Stimulated activated CD8-positive, alpha-beta memory T cell treated with anti-CD3 and anti-CD28 coated beads, Interleukin-15, amount 100 ng/mL, for 24 hours (primary cell): ENCODE measurements at places on chromosomes 7 and 10.

- DNase-seq: no peak
Observed at GRCh38 chr7:76346097-76346496, 12.7 kb downstream of the YWHAG start.

DNA sequence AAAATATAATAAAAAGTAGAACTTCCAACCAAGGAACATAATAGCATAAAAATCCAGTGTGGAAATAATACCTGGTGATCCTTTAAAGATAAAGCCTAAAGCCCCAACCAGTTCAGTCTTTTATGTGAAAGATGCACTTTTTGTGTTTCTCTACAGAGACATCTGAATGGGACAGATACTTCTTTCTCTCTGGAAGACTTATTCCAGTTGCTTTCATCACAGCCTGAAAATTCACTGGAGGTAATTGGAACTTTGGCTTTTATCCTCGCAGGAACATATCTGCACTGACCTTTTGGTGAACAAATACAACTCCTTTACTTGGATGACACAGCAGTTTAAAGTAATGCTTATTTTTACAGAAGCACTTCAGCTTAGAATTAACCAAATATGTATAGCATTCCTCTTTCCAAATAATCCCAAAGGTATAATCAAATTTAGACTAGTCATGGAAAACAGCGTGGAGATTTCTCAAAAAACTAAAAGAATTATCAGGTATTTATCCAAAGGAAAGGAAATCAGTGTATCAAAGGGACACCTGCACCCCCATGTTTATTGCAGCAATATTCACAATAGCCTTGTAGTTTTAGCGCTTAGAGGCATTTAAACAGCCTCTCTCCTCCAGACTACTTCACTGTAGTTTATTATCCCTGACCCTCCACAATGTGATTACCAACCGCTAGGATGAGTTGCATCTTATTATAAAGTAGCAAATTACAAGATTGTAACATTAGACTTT is 16.8 kb downstream of the HNRNPA2B1 start:
- DNase-seq: no peak

DNA sequence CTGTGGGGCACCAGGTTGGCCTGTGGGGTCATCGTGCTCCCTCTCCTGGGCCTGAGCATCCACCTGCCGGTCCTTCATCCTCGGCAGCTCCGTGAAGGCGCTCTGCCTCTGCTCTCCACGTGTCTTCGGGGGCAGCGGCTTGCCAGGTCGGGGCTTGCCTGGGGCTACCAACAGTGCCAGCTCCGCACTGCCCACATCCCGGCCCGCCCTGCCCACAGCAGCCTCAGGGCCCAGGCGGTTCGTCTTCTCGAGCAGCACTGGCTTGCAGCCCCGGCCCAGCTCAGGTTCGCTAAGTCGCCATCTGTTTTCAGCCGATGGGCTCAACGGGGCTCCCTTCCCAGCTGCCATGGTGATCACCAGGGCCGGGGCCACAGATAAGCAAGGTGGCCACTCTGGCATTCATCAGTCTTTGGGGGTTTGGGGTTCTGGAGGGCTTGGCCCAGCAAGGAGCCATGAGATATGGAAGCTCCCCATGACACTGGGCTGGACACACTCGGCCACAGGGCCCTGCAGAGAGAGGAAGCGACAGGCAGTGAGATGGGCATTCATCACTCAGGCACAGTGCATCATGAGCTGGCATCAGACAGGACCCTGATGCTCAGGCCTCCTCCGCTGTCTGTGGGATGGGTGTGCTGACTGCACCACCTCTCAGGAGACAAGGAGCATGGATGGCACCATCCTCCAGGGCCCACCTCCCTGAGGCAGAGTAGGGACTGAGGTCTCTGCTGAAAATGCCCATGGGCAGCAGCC is 15.5 kb downstream of the ZNF488 start:
- no peak for DNase-seq

DNA sequence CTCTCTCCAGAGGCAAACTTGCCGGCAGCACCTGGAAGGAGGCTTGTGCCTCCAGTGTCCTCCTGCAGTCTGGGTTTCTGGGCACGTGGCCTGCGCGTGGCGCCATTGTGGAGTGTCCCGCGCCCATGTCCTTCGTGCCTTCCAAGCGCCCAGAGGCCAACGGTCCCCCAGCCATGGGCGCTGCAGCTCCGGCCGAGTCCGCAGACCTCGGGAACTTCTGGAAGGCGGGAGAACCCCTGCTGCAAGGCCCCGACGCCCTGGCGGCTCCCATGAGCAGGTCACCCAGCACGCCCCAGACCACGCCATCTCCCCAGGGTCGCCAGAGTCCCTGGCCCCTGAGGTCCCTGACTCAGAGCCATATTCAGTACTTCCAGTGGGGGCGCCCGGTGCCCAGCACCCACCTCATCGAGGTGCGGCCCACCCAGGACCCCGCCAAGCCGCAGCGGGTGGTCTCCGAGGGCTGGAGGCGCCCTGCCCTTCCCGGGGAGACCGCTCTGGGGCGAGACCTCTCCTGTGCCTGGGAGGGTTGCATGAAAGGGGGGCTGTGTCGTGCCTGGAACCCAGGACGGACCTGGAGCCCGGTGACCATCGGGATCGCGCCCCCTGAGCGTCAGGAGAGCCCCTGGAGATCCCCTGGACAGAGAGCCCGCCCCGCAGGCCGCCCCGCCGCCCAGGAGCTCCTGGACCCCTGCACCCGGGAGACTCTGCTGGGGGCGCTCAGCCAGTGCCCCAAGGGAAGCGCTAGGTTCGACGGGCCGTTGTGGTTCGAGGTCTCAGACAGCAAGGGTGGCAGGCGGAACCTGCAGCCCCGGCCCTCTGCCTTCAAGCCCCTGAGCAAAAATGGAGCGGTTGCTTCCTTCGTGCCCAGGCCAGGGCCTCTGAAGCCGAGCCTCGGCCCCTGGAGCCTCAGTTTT is at the start of gene POM121L12:
Gene POM121L12 (plus strand): TSS at position 135 of the 914 bp plus-strand sequence. CDS start 39 bp downstream, at position 174.
- DNase-seq: no peak

- no peak for DNase-seq
Observed at GRCh38 chr10:103837370-103838069, 17.9 kb downstream of the SH3PXD2A start.

DNA sequence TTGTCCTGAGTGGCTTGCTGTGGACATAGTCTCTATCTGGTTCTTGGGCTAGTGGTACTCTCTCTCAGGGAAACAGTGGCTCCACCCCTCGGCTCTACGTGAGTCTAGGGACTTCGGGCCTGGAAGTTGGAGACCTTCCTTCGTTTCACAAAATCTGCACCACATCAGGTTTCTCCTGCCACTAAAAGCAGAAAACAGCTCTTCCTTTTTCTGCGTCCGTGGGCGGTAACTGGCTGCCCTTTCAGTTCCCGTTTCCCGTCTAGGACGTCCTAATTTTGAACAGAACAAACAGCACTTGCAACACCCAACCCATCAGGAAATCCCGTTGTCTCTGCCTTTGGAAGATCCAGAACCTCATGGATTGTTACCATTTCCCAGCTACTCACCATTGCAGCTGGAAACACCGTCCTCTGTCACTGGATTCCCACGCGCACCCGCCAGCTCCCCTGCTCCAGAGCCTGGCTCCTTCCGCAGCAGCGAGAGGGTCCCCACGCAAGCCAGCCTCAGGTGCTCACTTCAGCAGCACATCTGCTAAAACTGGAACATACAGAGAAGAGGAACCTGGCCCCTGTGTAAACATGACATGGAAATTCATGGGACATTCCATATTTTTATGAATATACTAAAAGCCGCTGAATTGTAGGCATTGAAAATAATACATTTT is 311.4 kb upstream of the AKR1E2 start:
- no peak for DNase-seq

DNA sequence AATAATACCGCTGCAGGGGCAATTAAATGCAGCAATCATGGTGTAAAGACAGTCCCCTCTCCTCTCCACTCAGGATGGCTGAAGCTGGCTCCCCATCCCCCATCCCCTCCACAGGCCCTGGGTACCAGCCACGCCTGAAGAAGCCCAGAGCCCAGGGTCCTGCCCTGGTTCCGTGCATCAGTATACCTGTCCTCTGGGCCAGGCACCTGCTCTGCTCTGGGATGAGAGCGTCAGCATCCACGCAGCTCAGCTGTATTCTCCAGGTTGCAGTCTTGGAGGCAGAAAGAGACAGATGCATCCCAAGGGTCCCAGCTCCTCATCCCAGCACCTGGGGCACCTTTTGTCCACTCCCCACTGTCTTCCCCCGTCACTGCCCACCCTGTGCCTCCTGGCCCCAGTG is 233.8 kb downstream of the TCERG1L start:
- no peak for DNase-seq

GRCh38 chr7:100803398-100804161 is 23.7 kb downstream of the EPHB4 start:
- DNase-seq: no peak

DNA sequence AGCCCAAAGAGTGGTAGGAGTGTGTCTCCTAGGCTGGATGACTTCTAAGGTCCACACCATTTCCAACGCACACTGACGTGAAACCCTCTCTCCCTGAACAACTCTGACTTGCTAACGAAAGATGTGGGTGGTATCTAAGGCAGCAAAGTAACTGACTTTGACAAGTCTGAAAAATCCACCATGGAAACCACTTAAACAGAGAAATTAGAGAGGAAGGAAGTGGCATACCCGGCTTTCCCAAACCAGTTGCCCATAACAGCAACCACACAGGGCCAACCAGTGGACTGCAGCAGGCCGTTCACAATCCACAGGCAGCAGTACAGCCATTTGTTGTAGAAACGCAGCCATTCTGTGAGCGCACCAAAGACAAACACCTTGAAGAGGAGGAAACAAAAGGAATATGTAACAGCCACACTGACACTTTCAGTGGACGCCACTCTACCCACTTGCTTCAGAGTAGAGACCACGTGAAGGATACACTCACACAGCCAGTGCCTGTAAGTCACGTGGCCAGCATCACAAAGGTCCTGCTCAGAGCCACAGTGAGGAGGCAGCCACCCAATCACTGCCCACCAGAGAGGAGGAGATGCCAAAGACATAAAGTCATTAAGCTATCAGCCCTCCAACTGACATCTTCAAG is 39.8 kb downstream of the SLC37A3 start:
- DNase-seq: no peak

- DNase-seq: no peak
Observed at GRCh38 chr10:17836942-17837341, 27.8 kb downstream of the MRC1 start.

GRCh38 chr10:49225218-49225876 is 37.2 kb upstream of the TMEM273 start:
- DNase-seq: no peak

DNA sequence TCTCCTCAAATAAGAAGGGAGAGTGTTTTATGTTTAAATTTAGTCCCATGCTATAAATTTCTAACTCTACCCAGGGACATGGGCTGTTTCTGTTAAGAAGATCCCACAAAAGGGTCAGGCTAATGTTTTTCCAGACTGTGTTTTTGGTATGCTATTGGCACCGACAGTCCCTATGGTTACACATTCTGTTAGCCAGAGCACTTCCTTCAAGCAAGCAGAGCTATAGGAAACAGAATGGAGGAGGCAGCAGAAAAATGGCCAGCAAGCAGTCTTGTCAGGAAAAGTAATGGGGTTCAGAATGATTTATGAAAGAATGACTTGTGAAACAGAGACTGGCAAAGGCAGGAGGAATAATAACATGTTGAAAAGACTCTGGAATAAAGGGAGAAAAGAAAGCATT is 44.8 kb upstream of the PHYHIPL start:
- DNase-seq: no peak

- DNase-seq: no peak
Observed at GRCh38 chr7:25906003-25906402, 246.0 kb upstream of the NFE2L3 start.

- no peak for DNase-seq
Observed at GRCh38 chr7:95334447-95334846, 10.1 kb upstream of the PON1 start.

DNA sequence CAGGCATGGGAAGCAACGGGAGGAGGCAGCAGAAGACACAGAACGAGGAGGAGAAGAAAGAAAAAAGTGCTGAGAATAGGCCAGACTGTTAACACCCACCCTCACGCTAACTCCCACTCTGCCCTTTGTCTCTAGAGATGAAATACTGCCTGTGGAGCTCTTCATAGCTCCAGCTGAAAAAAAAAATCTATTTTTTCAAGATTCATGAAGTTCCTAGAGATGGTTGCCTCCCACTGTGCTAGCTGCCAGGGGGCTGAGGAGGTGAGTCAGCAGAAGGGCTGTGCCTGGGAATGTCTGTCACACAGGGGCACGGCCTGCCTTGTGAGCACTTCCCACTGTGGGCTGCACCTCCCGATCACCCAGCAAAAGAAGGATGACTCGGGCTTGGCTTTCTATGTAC is 144.5 kb downstream of the RNF216 start:
- DNase-seq: no peak

DNA sequence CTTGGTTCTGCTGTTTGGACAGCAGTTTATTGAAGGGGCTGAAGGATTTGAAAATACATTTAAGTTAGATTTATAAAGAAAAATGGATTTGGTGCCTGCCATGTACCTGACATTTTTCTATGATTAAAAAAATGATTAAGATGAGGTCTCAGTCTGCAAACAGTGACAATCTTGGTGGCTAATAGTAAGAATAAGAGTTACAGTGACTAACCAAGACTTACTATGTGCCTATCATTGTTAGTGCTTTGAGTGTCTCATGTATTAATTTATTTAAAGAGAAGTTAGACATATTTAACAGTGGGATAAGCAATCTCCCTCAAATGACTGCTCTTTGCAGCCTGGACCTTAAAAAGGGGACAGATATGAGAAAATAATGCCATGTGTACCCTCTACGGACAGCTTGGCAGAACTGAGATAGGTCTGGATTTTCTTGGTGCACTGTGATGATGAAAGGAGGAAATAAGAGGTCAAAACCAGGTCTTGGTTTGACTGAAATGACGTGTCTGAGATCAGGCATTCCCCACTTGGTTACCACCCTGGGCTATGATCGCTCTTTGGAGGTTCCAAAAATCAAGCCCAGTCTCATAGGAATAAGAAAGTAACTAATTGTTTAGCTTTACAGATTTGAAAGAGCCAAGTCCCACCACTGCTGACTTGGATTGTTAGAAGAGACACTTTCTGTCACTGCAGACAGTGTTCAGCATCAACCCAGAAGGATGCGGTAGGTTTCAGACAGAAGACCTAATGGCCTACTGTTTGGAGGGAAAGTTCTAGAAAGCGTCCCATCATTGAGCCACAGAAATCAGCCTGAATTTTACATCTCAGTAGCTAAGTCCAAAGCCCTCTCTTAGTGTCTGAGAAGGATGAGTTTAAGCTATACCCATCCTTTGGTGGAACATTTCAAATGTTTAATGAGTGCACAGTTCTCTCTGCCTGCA is 2.1 kb downstream of the CASP7 start:
- no peak for DNase-seq

GRCh38 chr10:102904346-102904745 is 13.7 kb upstream of the CNNM2 start:
- no peak for DNase-seq

DNA sequence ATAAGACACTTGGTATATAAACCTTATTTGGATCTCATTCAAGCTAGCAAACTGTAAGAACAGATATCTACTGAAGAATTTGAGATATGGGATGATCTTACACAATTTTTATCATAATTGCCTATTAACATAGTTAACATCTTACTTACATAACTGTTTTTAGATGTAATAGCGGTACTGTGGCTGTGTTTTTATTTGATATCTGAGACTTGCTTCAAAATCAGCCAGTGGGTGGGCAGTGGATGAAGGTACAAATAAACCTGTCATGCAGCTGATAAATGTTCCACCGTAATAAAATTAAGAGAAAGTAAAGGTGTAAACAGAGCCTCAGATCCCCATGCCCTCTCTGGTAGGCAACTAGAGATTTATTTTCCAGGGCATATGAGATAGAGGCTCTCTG is 28.4 kb upstream of the PTPRN2 start:
- DNase-seq: no peak

- DNase-seq: no peak
Observed at GRCh38 chr10:4784667-4785333, 41.2 kb upstream of the AKR1E2 start.
